ENCODE measurements at places on chromosomes 7 and 10.
A peak's percentile ranks its signal among the peaks of the same experiment; 100 is the strongest.

DNA sequence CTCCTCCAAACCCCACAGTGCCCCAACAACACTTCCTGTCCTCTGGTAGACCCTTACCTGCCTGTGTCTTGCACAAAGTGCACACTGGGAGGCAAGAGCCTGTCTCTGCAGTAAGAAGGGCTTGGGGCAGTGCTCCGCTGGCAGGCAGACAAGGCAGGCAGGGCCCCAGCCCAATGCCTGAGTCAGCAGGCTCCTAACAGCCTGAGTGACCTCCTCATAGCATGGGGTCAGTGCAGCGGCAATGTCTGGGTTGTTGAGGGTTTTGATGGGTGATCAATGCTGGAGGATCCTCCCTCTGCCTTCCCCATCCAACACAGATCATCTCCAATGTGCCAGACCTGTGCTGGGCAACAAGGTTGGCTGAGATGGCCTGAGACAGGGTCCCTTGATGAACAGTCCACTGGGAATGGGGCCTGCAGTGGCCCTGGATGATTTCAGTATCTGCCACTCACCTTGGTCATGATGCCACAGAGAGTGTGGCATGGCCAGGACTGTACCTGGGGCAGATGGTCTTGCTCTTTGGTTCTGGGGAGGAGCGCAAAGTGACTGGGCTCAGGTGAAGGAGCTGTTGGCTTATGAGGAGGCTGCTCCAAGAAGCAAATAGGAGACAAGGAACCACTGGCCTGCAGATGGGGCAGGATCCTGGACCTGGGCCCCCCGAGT, 55.6 kb upstream of the CAMK2B start:
- DNase-seq = no peak

DNA sequence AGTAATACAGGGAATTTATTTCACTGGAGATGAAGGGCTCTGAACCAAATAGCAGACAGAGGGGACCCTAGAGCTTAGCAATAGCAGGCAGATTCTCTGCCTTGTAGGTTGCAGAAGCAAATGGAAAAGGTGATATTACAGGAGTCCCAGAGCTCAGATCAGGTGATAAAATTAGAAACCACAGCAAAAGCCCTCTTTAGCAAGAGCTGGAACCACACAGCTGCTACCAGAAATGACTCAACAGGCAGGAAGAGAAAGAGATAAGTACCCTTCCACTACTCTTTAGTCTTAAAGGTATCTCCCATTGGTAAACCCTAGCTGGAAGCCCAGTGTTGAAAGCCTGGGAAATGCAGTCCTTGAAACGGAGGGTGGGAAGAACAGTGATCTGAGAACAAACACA, 535.6 kb upstream of the GHITM start:
- no peak for DNase-seq

DNA sequence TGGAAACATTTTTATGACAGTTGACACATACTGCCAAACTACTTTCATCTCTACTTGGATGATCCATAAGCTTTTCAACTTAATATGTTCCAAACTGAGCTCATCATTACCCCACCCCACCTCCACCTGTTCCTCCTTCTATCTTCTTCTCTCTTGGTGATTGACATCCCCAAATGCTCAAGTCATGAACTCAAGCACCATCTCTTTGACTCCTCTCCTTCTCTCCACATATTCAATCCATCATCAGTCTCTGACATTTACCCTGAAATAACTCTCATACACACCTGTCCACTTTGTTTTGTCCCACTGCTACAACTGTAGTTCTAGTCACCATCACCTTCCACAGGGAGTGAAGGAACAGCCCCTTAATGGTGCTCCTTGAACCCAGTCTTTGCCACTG, 43.3 kb downstream of the SGCE start:
- no peak for DNase-seq

DNA sequence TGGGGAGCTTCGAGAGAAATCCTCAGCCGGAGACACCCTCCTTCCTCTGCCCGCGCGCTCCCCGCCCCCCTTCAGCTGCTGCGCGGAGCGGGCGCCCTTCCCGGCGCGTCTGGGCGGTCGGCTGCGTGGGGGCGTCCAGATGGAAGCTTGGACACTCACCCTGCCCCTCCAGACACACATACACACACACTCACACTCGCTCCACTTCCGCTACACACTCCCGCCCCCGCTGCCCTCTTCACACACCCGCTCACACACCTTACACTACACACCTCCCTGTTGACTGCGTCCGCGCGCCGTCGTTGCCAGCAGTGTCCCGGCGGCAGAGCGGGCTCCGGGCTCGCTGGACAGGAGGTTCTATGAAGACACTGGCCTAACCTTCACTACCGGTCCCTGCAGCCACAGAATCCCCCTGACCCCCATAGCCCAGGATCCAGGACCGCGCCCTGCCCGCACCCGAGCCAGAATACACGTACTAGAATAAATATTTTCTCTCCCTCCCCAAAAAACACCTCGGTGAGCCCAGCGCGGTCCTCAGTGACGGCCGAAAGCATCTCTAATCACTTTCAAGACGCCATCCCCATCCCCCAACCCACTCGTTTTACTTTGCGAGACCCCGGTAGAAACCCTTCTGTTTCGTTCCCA, 1.1 kb upstream of the EGR2 start:
- no peak for DNase-seq

- DNase-seq = no peak
Measured at GRCh38 chr10:62534031-62534430, 159.9 kb downstream of the ZNF365 start.

DNA sequence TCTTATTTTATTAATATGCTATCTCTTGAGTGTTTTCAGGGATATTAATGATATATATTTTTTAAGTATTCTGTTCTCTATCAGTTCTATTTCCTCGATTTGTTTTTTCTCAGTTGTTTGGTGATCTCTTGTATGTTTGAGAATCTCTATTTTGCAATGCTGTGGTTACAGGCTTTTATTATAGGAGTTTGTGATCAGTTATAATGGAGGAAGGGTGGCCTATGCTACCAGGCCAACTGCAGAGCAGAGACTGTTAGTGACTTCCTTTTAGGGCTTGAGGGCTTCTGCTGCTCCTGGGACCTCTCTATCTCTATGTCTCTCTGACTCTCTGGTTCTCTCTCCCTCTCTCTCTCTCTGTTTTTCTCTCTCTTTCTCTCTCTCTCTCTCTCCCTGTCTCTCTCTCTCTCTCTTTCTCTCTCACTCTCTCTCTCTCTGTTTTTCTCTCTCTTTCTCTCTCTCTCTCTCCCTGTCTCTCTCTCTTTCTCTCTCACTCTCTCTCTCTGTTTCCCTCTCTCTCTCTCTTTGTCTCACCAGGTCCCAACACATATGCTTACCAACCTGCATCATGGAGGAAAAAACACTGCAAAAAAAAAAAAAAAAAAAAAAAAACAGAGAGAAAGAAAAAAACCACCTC, 69.4 kb upstream of the CAV2 start:
- DNase-seq = no peak

GRCh38 chr10:114233482-114233881, 5.6 kb upstream of the VWA2 start:
- DNase-seq = no peak

DNA sequence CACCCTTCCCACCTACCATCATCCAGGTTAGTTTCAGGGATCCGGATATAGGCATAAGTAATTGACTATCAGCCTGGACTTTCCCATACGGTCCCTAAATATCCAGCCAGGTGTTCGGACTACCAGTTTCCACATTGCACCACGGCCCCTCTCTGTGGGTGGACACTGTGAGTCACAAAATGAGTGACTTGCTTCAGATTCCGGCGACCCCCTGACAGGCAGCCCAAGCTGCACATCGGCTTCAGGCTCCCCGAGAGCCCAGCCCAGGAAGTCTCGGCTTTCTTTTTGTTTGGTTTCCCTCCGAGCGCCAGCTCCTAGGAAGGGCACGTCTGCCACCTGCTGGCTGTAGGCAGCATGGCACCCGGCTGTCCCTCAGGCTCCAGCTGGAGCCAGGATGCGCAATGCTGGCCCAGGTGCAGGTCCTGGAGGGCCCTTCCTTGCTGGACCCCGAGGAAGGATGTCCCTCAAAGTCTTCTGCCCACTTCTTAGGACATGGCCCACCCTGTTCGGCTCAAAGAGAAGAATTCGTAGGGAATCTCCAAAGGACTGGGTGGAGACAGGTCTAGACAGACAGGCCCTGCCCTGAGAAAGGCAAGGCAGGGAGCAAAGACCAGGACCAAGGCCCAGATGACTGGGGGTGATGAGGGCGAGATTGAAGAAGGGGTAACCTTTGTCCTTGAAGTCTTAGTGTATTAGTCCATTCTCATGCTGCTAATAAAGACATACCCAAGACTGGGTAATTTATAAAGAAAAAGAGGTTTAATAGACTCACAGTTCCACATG, 10.6 kb downstream of the HABP2 start:
- peak; percentile 44 for DNase-seq

DNA sequence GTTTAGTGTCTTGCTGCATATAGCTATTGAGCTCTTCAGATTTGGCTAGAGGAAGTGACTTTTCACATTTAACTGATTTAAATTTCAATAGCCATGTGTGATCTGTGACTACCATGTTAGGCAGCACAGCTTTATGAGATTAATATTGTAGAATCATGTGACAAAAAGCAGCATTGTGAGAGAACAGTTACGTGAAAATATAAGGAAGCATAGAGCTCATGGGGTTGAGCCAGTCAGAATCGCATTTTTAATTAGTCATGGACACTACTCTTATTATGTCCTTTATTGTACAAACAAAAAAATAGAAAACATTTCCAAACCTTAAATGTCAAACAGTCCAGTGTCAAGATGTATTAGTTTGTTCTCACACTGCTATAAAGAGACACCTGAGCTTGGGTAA, 48.0 kb downstream of the MTURN start:
- no peak for DNase-seq

GRCh38 chr10:130479146-130479545, 343.0 kb downstream of the GLRX3 start:
- no peak for DNase-seq

DNA sequence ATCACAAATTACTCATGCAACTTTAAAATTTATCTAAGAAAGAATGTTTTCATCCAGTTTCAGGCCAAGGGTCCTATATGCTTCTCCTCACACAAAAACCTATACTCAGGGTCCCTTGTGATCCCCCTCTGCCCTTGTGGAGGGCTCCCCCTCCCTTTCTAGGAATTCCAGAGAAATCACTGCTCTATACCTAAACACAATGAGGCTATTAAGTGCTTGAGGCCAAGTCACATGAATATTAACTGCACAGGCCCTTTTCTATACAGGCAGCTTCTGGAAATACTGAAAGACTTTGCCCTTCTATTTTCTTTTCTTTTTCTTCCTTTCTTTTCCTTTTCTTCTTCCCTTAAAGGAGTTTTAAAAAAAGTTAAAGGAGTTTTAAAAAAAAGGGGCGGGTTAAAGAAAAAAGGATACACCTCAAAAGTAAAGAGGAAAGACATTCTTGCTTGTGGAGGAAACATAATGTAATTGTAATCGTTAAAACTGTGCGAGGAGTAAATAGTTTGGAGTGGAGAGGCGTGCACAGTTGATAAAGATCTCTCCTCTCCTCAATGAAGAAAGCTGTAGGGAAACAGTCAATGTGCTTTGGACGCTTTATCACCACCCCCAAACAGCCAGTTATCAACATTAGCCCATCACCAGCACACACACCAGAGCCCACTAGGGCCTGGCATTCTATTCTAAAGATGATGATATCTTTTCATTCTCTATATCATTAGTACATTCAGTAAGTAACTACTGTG, 16.4 kb downstream of the GRB10 start:
- DNase-seq = no peak

DNA sequence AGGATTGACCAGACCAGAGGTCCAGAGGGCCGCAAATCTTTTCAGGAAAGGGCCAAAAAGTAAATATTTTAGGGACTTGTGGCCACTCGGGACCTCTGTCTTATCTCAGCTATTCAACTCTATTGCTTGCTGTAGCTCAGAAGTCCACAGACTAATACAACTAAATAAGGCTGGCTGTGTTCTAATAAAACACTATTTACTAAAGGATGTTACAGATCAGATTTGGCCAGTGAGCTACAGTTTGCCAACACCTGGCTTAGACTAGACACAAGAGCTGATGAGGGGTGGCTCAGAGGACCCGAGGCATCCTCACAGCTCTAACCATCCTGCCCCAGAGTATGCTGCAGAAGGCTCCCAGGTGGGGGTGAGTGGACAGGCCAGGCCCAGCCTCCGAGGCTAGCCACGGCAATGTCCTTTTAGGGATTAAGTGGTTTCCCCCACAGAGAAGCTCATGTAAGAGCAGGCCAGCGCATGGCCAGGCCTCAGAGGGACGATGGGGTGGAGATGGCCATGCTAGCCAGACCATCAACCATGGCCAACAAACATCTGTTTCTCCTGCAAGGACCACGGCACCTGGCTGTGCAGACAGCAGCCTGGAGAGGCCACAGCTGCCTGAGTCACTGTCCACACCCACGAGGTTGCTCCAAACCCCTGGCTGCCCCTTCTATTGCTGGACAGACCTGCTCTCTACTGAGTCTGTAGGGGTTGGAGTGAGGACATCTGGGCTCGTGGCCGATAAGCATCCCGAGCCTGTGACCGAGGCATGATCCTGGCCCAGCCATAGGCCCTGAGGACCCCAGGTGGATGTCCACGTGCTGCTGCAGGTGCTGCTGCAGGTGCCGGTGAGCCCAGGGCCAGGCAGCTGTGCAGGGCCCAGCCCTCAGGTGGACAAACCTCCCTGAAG, 76.5 kb downstream of the AFAP1L2 start:
- DNase-seq = no peak

- no peak for DNase-seq
Measured at GRCh38 chr10:75403939-75404814, 2.6 kb upstream of the ZNF503 start.

- DNase-seq = no peak
Measured at GRCh38 chr10:43866712-43867111, 218.0 kb upstream of the ZNF32 start.

- no peak for DNase-seq
Measured at GRCh38 chr7:149689291-149689721, 84.1 kb downstream of the ZNF467 start.

DNA sequence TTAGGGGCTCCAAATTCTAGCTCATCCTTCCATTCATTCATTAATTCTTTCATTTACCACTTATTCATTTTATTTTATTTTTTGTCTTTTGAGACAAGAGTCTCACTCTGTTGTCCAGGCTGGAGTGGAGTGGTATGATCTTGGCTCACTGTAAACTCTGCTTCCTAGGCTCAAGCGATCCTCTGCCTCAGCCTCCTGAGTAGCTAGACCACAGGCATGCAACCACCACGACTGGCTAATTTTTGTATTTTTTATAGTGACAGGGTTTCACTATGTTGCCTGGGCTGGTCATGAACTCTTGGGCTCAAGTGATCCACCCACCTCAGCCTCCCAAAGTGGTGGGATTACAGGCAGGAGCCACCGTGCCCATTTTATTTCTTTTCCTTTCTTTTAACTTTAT, 31.6 kb downstream of the FGF8 start:
- no peak for DNase-seq
